ENCODE measurements at places on chromosomes 12 and 14. TPM values are rescaled to one million over a fixed set of nuclear protein-coding genes. Genes with fewer than 3 reads are reported as not detected.

GPX2 gene
- 16.8 TPM for polyA plus RNA-seq

DPPA3 gene
- polyA plus RNA-seq, result not detected

CLEC1B gene
- polyA plus RNA-seq, result not detected

MMP19 gene
- 94.4 TPM for polyA plus RNA-seq

ANO2 gene
- 2.4 TPM for polyA plus RNA-seq

GRIP1 gene
- 1.6 TPM for polyA plus RNA-seq

SRGAP1 gene
- 0.88 TPM for polyA plus RNA-seq

DNA sequence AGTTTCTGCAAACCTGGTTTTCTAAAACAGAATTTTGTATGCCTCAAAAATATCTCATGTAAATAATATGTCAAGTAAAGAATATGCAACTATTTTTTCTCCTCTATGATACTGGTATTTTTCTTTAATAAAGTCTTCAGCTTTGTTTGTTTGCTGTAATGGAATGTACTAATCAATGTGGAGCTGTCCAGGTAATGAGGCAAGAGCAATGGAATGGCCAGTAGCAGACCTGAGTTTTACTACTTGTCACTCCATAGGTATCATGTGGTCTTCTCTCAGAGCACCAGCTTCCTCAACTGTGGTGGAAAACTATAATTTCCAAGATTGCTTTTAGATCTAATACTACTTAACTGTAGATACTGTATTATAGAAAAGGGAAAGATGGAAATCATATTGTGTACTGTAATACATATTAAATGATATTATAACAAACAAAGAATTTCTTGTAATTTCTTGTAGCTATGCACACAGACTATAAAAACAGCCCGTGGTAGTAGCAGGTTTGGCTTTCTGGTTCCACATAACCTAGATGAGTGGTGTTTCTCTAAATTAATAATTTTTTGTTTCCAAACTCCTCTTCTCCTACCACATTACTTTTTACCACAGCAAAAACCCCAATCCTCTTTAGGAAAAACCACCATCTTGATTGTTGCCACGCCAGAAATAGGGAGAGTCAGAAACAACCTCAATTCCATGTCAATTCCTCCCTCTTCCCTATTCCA lies 70.6 kb downstream of the KIF21A start:
- no peak for DNase-seq
- H3K4me3 ChIP-seq, result no peak overlapping the region
- H3K4me1 ChIP-seq, result no peaks in the 10 kb centered on the region

DNA sequence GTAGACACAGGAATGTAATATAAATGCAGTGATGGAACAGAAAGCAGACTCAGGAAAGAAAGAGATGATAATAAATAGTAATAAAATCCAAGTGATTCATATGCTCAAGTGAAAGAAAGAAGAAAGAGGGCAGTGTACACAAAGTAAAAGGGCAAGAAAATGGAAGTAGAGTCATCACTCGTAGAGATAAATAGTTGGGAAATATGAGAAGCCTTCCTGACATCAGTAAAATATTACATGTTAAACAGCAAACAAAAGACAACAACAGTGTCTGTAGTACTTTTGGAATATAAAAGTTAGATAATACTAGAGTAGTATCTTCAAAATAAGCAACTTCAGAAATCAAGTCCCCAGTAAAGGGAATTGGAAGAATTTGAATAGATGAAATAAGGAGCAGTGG lies 412.3 kb downstream of the RAD51B start:
- no peak for DNase-seq
- H3K27me3 ChIP-seq, result no peaks in the 10 kb centered on the region
- H3K27ac ChIP-seq, result no peak overlapping the region

- no peaks in the 10 kb centered on the region for H3K4me1 ChIP-seq
- no peak overlapping the region for H3K27ac ChIP-seq
- no peaks in the 10 kb centered on the region for H3K36me3 ChIP-seq
Observed at GRCh38 chr14:72118841-72119240, 186.6 kb downstream of the RGS6 start.

GRCh38 chr14:81710232-81710845 lies 176.7 kb upstream of the SEL1L start:
- H3K27me3 ChIP-seq, result no peaks in the 10 kb centered on the region
- DNase-seq, result no peak
- no peaks in the 10 kb centered on the region for H3K36me3 ChIP-seq
- no peaks in the 10 kb centered on the region for H3K4me1 ChIP-seq
- H3K4me3 ChIP-seq, result no peak overlapping the region

- no peak overlapping the region for H3K4me3 ChIP-seq
- no peaks in the 10 kb centered on the region for H3K36me3 ChIP-seq
- H3K27ac ChIP-seq, result no peak overlapping the region
- H3K4me1 ChIP-seq, result no peaks in the 10 kb centered on the region
- no peak for DNase-seq
- H3K27me3 ChIP-seq, result no peaks in the 10 kb centered on the region
Observed at GRCh38 chr12:85955127-85955526, 81.0 kb downstream of the NTS start.

DNA sequence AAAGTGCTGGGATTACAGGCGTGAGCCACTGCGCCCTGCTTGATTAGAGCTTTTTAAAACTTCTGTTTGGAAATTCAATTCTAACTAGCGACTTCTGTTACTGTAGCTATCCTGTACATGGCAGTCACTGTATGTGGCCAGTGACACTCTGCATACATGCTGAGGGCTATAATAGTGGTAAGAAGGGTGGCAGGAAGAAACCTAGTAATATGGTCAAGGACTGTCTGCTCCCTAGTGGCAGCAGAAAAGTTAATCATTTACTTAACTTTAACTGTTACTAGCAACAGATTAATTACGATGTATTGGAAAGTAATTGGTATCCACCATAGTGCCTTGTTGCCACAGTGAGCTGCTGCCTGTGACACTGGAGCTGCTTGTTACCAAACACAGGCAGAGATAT lies 149.0 kb downstream of the KITLG start:
- H3K36me3 ChIP-seq, result no peaks in the 10 kb centered on the region
- no peak overlapping the region for H3K27ac ChIP-seq
- no peak overlapping the region for H3K4me3 ChIP-seq

GRCh38 chr14:66003082-66003730 lies 483.0 kb upstream of the CCDC196 start:
- DNase-seq, result no peak
- no peak overlapping the region for H3K4me3 ChIP-seq
- H3K4me1 ChIP-seq, result no peaks in the 10 kb centered on the region
- H3K36me3 ChIP-seq, result no peaks in the 10 kb centered on the region
- H3K27ac ChIP-seq, result no peak overlapping the region

- DNase-seq, result no peak
- no peak overlapping the region for H3K27ac ChIP-seq
- no peaks in the 10 kb centered on the region for H3K36me3 ChIP-seq
- H3K27me3 ChIP-seq, result no peaks in the 10 kb centered on the region
Observed at GRCh38 chr12:123148655-123149054, 2.2 kb downstream of the PITPNM2 start.

DNA sequence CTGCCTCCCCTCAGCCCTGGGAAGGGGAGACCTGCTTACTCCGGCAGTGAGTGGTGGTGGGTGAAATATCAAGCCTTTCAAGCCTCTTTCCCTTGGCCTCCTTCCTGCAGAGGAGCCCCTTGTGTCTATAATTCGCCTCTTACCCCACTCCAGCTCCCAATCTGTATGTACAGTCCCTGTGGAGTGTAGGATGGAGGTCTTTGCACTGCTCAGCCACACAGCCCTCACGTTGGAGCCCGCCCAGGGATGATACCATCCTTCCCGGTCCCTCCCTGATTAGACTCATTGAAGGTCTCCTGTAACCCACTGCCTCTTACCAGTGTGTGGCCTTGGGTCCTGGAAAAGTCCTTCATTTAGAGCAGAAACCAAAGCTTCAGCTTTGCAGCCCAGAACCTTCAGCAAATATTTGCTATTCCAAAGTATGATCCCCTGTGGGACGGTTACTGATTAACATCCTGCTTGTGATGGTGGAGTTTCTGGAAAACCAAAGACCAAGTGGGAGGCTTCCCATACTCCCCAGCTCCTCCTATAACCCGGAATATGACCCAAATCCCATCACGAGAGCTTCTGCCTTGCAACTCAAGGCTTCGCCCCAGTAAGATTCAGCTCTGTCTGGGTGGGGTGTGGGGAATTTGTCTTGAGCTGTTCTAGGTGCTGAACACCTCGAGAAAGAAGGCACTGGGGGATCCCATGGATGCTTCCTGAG lies at the start of gene SERPINA10:
TSS of gene SERPINA10 (minus strand) at position 397 of the 706 bp plus-strand sequence. CDS start 2,675 bp downstream, outside the sequence.
- H3K27ac ChIP-seq, result no peak within 1 kb of the TSS
- no peaks in the 10 kb centered on the region for H3K4me1 ChIP-seq
- no peaks in the 10 kb centered on the region for H3K36me3 ChIP-seq

- H3K36me3 ChIP-seq, result no peaks in the 10 kb centered on the region
- no peaks in the 10 kb centered on the region for H3K4me1 ChIP-seq
- H3K27ac ChIP-seq, result no peak overlapping the region
- no peak for DNase-seq
- no peak overlapping the region for H3K4me3 ChIP-seq
Observed at GRCh38 chr14:93078870-93079269, 36.9 kb downstream of the ITPK1 start.

GRCh38 chr14:37116933-37117849 lies 55.2 kb downstream of the SLC25A21 start:
- H3K36me3 ChIP-seq, result no peaks in the 10 kb centered on the region
- H3K4me1 ChIP-seq, result no peaks in the 10 kb centered on the region
- DNase-seq, result no peak
- no peak overlapping the region for H3K27ac ChIP-seq
- H3K27me3 ChIP-seq, result no peaks in the 10 kb centered on the region

DNA sequence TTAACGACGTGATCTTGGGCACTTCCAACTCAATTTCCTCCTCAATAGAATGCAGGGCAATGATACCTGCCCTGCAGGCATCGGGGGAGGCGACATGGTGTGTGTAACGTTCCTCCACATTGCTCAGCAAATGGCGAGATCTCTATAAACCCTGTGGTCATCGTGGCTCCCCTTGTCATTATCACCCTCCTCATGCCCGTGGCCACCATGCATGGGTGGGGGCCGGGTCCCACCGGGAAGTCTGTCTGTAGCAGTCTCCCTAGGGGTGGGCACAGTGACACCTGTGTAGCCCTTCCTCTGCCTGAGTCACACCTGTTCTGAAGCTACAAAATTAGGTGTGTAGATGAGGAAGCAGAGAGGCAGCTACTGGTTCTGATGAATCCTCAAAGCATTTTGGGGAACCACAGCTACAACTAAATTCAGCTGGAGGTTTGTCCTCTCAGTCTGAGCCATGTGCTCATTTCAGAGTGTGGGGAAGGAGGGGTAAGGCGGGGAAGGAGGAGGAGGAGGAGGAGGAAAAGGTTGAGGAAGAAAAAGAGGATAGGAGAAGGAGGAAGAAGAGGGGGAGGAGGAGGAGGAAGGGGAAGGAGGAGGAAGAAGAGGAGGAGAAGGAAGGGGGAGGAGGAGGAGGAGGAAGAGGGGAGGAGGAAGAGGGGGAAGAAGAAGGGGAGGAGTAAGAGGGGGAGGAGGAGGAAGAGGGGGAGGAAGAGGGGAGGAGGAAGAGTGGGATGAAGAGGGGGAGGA lies 11.0 kb upstream of the CACNA2D4 start:
- no peaks in the 10 kb centered on the region for H3K27me3 ChIP-seq
- H3K36me3 ChIP-seq, result no peaks in the 10 kb centered on the region
- no peak overlapping the region for H3K4me3 ChIP-seq

- no peak overlapping the region for H3K27ac ChIP-seq
- H3K4me3 ChIP-seq, result no peak overlapping the region
- no peaks in the 10 kb centered on the region for H3K36me3 ChIP-seq
- DNase-seq, result no peak
Observed at GRCh38 chr12:46458500-46459102, 86.0 kb upstream of the SLC38A2 start.

- peak overlapping the region; percentile 78 for H3K27ac ChIP-seq
- no peaks in the 10 kb centered on the region for H3K4me1 ChIP-seq
- DNase-seq, result no peak
- H3K4me3 ChIP-seq, result peak overlapping the region; percentile 96
Observed at GRCh38 chr14:64465831-64466554, 694 bp downstream of the AKAP5 start.

DNA sequence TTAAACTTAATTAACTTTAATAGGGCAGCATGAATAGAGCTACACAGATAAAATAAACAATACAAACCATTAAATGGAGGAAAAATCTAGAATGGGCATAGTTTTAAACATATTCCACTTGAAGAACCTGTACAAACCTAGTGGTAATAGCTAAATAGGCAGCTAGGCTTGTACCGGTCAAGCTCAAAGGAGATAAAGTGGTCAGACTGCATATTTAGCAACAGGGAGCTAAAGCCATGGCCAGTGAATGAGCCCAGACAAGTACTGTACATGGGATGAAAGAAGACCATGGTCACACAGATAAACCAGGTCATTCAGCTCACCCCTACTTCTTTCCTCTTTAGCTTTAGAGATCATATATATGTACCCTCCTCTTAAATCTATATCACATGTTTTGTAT lies 186.6 kb upstream of the KRR1 start:
- no peak for DNase-seq
- no peaks in the 10 kb centered on the region for H3K27me3 ChIP-seq
- H3K4me3 ChIP-seq, result no peak overlapping the region

DNA sequence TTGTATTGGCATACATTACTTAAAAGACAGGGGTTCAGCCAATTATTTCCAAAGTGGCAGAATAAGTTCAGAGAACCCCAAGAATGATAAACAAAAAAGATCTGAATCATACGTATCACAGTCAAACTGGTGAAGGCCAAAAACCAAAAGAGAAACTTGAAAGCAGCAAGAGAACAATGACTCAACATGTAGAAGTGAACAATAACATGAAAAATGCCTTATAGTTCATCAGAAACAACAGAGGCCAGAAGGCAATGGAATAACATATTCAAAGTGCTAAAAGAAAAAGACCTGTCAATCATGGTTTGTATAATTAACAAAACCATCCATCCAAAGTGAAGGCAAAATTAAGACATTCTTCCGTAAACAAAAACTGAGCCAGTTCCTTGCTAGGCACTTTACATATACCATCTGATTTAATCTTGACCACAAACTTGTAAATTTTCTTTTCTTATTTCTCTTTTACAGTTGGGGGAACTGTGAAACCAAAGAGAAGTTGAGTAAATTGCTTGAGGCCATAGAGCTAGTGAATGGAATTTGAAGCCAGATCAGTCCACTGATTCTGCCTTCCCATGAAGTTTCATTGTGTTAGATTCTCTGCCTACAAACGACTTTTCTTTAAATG lies 232.1 kb upstream of the SEL1L start:
- no peak overlapping the region for H3K4me3 ChIP-seq
- no peaks in the 10 kb centered on the region for H3K27me3 ChIP-seq
- DNase-seq, result no peak
- no peak overlapping the region for H3K27ac ChIP-seq
- no peaks in the 10 kb centered on the region for H3K4me1 ChIP-seq

- no peak overlapping the region for H3K4me3 ChIP-seq
- no peaks in the 10 kb centered on the region for H3K36me3 ChIP-seq
- H3K4me1 ChIP-seq, result no peaks in the 10 kb centered on the region
- DNase-seq, result no peak
Observed at GRCh38 chr14:29321646-29322045, 555.1 kb downstream of the FOXG1 start.
